ENCODE measurements at places on chromosomes 2 and 18. TPM values are rescaled to one million over a fixed set of nuclear protein-coding genes. Genes with fewer than 3 reads are reported as not detected.

DNA sequence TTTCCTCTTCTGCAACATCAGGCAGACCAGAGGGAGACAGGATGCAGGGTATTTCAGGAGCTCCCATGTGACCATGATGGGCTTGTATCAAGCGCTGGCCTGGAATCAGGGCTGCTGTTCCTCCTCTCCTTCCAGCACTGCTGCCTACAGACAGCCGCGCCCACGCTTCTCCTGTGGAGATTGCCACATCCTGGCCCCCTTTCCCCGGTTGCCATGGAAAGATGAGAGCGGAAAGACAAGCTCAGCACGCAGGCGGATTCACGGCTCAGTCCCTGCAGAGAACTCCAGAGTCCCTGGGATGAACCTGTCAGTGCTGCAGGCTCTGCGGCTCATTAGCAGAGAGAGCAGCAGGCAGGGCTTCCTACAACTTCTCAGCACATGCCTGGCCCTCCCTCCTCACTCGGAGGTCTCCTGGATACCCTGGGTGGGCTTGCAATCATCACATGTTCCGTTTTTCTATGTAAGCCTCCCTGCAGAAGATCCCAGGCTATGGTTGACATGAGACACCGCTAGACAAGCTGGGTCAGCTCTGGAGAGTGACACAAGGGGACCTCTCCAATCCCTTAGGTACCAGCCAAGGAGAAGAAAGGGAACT lies 497.8 kb upstream of the MYT1L start:
- no peak for DNase-seq

- peak; percentile 41 for DNase-seq
These were observed 52.3 kb downstream of the RAB10 start for GRCh38 chr2:26086155-26086637.

GRCh38 chr2:109379507-109379906 lies 234.3 kb downstream of the SEPTIN10 start:
- DNase-seq, result no peak

GPBAR1 gene
- not detected for polyA plus RNA-seq

TXNDC2 gene
- 0.20 TPM for polyA plus RNA-seq

RFTN2 gene
- 0.16 TPM for polyA plus RNA-seq

GRCh38 chr2:45368792-45369191 lies 242.3 kb downstream of the SRBD1 start:
- DNase-seq, result no peak

RAB17 gene
- 0.25 TPM for polyA plus RNA-seq

LYPD1 gene
- polyA plus RNA-seq, result 9.2 TPM

GRCh38 chr2:215531284-215531683 lies 95.4 kb upstream of the FN1 start:
- DNase-seq, result no peak

GAD1 gene
- polyA plus RNA-seq, result 0.25 TPM

GRCh38 chr2:171260471-171261424 lies 100.1 kb upstream of the TLK1 start:
- DNase-seq, result no peak

ERICH2 gene
- polyA plus RNA-seq, result not detected

GRCh38 chr2:99480390-99480789 lies 9.4 kb downstream of the REV1 start:
- no peak for DNase-seq

DNA sequence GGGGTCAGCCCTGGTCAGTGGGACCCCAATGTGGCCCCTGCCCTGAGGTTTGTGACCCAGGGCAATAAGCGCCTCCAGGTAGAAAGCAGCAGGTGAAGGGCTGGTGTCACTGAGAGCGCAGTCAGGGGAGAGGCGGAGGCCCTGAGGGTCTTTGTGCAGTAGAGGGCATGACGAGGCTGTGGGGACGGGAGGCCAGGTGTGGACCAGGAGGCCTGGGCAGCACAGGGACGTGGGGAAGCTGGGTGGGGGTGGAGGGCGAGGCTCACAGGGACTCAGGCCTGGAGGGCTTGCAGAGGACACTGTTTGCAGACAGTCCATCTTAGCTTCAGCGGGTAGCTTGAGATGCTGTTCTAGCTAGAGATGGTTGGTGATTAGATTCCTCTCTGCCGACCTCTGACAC lies 32.0 kb downstream of the TRAF3IP1 start:
- no peak for DNase-seq

CHST10 gene
- polyA plus RNA-seq, result 11.7 TPM
